HT-29 (cell line): ENCODE measurements at places on chromosomes 5 and 9. TPM values are rescaled to one million over a fixed set of nuclear protein-coding genes. Genes with fewer than 3 reads are reported as not detected.

Gene EPB41L4B
- total RNA-seq, result 8.2 and 10.1 TPM in 2 replicates

Gene SLC27A6
- not detected in 2 replicates for total RNA-seq

Gene CD74
- total RNA-seq, result 9.8 and 12.7 TPM in 2 replicates

Gene SYK
- 24.2 and 34.7 TPM in 2 replicates for total RNA-seq
